ENCODE measurements at places on chromosomes 11 and 22.

DNA sequence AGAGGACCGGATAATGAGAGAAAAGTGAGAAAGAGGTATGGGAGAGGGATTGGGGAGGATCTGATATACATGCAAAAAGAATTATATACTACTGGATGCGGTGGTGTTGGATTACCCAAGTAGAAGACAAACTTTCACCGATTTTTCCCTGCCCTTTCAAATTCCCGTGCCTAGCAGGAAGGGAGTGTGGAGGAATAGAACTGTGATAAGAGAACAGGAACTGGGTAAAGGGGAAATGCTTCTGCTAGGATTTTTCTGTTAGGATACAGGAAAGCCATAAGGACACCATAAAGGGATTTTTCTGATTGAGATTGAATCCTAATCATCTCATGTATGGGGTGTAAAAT, 480 bp upstream of the MTMR2 start:
- no peak for DNase-seq

DNA sequence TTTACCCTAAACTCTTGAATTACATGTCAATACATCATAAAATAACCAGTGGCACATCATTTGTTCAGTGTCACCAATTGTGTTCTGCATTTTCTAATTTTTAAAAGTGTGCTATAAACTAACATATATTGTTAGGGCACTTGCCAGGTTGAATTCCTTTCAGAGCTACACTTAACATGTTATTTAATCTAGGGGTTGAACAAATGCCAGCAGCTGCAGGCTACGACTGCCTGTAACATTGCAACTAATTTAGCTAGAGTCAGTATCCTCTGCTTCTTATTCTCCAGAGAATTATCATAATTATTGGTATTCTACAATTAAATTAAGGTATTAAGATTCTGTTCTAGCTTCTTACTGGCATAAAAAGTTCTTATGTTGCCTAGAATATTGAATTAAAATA, 46.4 kb upstream of the ARHGAP42 start:
- DNase-seq: no peak

GRCh38 chr11:75925785-75926164, 110.8 kb downstream of the UVRAG start:
- DNase-seq: no peak

GRCh38 chr11:72307439-72307838, 63.5 kb upstream of the PHOX2A start:
- no peak for DNase-seq

- no peak for DNase-seq
These were observed 6.7 kb upstream of the SYT7 start for GRCh38 chr11:61587541-61587941.

DNA sequence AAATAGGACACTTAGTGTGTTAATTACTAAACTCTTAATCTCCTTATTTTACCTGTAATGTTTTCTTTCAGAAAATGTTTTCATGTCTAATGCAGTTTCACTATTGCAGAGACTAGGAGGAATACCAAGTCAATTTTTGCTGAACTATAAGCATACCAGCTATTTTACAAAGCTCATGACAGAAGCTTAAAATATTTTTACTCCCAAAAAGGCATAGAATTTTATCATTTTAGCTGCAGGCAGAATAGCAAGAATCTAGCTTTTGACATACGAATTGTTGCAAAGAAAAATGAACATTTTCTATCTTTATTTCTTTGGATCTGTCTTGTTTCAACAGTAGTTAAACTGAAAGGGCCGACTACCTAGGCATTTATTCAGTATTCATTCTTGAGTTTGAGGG, 366.9 kb downstream of the FAT3 start:
- DNase-seq: no peak

DNA sequence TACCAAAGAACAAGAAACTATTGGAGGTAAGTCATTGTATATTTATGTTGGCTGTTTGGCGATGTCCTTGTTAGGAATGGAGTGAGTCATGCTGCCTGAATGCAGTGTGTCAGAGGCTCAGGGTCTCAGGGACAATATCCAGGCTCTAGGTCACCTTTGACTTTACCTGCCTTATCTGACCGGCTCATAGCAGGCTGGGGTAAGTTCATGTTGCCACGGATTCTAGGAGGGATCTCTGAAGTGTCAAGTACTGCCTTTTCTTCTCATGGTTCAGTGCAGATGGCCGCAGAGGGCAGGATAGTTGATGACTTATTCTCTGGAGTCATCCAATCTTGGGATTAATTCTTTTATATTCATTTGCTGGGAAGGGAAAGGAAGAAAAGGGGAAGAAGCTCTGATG, 53.2 kb downstream of the SPON1 start:
- DNase-seq: no peak

DNA sequence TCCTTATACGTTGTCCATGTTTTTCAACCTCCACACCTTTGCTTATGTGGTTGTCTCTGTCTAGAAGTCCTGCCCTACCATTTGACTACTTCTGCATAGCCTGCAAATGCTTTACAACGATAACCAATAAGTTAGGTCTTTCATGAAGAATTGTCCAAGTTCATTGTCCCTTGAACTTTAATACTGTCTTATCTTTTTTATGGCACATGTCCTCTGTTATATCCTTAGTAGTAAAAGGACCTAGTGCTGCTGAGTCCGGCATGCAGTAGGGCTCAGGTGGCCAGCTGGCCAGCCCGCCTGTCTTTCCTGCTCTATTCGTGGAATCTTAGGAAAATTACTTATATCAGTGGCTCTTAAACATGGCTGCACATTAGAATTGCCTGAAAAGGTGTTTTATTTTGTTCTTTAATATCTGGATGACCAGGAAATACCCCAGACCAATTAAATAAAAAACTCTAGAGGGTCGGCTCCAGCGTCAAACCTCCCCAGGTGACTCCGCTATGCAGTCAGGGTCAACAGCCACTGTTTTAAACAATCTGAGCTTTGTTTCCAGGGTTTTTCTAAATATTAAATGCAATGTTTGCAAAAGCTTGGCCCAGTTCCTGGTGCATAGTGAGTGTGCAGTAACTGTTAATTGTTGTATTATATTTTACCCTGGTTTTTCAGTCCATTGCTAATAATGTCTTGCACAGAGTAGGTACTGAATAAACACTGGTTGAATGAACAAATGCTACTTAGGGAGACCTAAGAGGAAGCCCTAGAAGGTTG, 64.6 kb upstream of the SESN3 start:
- no peak for DNase-seq

GRCh38 chr22:40322021-40322420, 24.3 kb upstream of the ADSL start:
- no peak for DNase-seq

DNA sequence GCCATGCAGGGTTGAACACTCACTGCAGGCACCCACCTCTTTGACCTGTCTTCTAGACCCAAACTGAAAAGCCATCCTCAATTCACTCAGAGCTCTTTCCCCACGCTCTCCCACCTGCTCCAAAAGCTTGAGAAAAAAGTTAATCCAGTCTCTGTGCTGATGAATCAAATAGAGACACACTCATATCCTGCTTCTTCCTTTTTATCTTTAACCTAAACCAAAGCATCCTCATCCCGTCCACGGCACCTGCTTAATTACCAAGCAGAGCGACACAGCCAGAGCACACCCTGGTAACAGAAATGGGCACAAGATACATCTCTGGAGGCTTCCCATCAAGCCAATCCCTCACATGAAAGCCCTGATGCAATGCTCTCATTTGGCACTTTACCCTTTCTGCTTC, 102.6 kb downstream of the PLEKHA7 start:
- DNase-seq: no peak

GRCh38 chr11:68412593-68413475, 47.7 kb upstream of the PPP6R3 start:
- peak; percentile 27 for DNase-seq

DNA sequence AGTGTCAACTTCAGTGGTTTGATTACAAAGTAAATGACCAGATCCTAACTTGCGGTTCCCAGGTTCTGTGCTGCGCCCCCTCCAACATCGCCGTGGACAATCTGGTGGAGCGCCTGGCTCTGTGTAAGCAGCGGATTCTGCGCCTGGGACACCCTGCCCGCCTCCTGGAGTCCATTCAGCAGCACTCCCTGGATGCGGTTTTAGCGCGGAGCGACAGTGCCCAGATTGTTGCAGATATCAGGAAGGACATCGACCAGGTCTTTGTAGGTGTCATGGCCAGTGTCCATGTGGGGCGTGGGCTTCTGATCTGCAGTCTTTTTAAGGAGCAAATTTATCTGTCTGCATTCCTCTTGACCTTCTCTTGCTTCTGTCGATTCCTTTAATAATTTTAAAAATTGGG, 11.1 kb downstream of the IGHMBP2 start:
- no peak for DNase-seq

DNA sequence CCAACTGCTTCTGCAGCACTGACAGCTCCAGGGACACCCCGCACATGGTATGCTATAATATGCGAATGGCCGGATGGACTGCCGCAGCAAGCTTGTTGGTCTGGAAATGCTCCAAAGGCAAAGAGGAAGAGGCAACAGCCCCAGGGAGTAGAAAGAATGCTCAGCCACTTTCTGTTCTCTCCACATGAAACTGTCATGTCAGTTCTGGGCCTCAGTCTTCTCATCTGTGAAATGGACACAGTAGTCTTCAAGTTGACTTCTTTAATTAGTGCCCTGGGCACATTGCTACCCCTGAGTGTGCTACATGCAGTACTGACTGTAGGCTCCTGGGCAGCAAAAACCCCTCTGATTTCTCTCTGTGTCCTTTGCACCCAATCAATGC, 19.9 kb downstream of the IL10RA start:
- no peak for DNase-seq

DNA sequence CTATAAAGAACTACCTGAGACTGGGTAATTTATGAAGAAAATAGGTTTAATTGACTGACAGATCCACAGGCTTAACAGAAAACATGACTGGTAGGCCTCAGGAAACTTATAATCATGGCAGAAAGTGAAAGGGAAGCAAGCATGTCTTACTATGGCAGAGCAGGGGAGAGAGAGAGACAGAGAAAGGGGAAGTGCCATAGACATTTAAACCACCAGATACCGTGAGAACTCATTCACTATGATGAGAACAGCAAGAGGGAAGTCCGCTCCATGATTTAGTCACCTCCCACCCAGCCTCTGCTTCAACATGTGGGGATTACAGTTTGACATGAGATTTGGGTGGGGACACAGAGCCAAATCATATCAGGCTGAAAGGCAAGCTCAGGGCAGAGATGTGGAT, 327.1 kb upstream of the DDI1 start:
- DNase-seq: no peak

GRCh38 chr11:24122291-24122690, 374.6 kb upstream of the LUZP2 start:
- DNase-seq: no peak

DNA sequence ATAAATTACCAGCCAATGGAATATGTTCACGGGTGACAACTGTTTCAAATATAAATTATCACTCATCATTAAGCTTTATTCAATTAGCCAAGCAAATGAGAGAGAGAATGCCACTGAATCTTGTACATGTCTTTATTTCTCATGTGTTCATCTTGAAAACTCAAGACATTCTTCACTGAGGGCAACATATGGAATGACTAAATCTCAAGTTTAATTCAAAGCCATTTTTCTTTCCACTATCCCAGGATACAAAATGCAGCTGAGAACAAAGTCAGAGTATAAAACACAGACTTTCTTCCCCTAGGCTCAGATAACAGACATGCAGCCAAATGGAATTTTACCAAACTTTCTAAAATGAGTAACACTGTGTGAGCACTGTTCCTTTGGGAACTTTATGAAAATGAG, 12.1 kb upstream of the BBOX1 start:
- DNase-seq: no peak

DNA sequence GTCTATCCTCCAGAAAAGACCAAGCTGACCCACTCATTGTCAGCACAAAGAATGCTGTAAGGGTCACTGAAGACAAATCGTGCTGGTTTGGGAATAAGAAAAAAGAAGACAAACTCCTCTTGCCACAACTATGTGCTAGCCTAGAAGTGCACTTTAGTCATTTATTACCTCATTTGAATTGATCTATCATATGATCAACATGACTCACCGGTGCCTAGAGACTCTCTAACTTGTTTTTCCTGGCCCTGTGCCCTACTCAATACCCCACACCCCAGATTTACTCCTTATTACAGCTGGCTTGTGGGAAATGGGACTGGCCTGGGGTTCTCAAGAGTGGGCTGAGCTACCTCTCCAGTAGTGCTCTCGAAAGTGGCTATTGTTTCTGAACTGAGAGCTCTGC, 35.9 kb upstream of the HORMAD2 start:
- DNase-seq: no peak

- peak; percentile 26 for DNase-seq
These were observed 5.7 kb downstream of the TNNI2 start for GRCh38 chr11:1844221-1845094.

DNA sequence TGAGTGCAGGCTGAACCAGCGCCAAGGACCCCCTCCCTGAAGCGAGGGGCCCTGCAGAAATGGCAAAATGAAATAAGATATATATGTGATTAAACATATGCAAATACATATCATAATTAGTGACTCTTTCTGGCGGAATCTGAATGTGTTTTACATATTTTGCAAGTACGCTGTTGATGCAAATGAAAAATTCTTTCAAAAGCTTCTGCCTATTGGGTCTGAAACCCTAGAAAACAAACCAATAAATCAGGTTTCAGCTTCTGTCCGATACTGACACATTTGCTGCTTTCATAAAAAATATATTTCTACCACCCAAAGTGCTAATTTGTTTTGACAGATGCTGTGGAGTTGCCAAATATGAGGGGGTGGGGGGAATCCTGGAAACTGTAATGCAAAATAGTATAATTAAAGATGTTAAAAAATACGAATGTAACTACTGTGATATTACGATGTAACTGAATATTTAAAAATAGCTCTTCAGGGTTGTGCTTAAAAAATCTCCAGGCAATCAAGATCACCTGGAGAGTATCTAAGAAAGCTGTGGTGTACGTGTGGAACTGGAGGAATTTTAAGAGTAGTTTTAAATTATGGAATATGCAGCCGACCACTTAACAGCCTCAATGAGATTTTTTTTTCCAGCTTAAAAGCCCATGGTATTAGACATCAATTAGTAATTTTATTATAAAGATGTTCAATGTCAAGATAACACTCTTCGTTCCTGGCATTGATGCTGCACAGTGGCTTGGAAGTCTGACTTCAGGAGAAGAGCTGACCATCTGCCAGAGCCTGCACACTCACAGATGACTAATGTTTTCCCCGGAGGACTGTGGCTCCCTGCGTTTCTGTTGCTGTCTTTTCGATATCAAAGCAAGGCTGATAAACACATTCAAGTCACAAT, 122.2 kb upstream of the RCN1 start:
- no peak for DNase-seq

- DNase-seq: no peak
These were observed 12.7 kb downstream of the MED15 start for GRCh38 chr22:20520093-20520511.

GRCh38 chr11:33869481-33870422, 22.1 kb downstream of the LMO2 start:
- no peak for DNase-seq

- DNase-seq: no peak
These were observed 26.3 kb downstream of the APOL1 start for GRCh38 chr22:36279219-36279666.

DNA sequence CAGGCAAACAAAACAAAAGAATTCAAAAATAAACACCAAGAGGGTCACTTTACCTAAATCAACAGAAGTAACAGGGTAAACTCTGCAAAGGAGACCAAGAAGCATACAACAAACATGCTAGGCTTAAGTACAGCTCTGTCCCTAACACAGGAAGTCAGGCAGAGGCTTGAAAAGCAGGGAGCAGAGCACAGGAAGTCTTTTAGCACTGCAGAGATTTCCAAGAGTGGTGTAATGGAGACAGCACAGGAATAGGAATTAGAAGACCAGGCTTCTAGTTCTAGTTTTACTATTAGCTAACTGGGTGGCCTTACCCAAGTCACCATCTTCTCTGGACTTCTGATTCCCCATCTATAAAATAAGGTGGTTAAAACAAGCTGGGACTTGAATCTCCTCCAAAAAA, 1.9 kb downstream of the RBFOX2 start:
- DNase-seq: no peak

GRCh38 chr11:2776351-2777061, 76.7 kb upstream of the KCNQ1OT1 start:
- no peak for DNase-seq
